NCI-H1417 (cell line): ENCODE measurements at places on chromosomes 13 and 19.

DNA sequence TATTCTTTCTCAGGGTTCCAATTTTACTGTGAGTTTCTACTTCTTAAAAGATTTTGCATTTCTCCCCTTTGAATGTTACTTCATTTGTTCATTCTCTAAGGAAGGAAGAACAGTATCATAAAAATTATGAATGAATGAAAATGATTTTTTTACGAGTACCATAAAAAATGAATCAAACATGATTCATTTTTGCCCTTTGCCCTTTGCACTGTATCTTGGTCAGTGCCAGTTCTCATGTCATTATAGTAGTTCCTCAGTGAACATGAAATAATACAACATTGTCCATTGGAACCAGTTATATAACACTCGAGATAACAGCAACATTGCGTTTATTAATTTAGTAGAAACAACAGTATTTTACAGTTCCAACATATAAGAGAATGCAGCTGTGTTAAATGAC lies 28.8 kb downstream of the FLT1 start:
- no peak for DNase-seq

- DNase-seq, result no peak
These were observed 115.2 kb upstream of the ARGLU1 start for GRCh38 chr13:106683179-106683578.

DNA sequence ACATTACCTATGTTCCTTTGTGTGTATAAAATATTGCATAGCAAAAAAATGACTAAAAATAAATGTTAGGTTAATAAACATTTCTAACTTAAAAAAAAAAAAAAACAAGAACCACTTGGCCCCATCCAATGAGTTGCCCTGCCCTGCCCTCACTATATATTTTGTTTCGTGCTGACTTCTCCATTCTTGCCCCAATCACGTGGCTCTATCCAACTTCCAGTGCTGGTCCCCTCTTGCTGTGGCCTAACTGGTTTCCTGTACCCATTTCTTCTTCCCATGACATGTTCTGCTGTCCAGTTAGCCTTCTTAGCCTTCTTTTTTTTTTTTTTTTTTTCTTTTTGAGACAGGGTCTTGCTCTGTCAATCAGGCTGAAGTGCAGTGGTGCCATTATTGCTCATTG lies 151.6 kb downstream of the FOXO1 start:
- DNase-seq, result no peak

- no peak for DNase-seq
These were observed 59.8 kb downstream of the DGKH start for GRCh38 chr13:42108217-42108616.

DNA sequence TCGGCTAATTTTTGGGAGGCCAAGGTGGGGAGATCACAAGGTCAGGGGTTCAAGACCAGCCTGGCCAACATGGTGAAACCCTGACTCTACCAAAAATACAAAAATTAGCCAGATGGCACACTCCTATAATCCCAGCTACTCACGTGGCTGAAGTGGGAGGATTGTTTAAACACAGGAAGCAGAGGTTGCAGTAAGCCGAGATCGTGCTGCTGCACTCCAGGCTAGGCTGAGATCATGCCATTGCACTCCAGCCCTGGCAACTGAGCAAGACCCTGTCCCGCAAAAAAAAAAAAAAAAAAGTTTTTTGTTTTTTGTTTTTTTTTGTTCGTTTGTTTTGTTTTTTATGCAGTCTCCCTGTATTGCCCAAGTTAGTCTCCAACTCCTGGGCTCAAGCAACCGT lies 21.2 kb downstream of the MAST1 start:
- DNase-seq, result no peak

- no peak for DNase-seq
These were observed 30.6 kb downstream of the ADGRL1 start for GRCh38 chr19:14175351-14175792.

GRCh38 chr19:17341386-17341785 lies 4.0 kb downstream of the GTPBP3 start:
- no peak for DNase-seq

- peak; percentile 44 for DNase-seq
These were observed 11.1 kb downstream of the SLC7A10 start for GRCh38 chr19:33214596-33214995.

DNA sequence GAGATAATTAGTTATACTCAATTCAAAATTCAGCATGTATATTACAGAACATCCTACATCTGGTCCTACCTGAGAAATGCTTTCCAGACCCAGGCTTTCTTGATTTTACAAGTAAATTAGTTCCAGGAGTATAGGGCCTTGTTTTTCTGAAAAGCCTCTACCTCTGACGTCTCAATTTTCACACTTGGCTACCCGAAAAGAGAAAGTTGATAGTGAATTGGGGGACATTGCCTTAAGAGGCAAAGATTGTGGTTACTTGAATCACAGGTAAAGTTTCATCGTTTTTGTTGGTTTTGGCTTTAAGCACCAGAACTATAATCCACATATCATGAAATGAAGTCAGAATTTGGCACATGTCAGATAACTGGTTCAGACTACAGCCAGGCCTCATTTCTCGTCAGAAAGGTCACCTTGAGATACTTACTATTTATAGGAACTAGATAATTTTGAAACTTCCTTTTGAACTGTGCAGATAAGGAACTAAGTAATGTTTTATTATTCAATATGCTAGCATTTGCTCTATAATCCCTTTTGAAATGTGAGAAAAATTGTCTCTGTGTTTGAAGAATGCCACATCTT lies 30.8 kb downstream of the FAM124A start:
- no peak for DNase-seq

DNA sequence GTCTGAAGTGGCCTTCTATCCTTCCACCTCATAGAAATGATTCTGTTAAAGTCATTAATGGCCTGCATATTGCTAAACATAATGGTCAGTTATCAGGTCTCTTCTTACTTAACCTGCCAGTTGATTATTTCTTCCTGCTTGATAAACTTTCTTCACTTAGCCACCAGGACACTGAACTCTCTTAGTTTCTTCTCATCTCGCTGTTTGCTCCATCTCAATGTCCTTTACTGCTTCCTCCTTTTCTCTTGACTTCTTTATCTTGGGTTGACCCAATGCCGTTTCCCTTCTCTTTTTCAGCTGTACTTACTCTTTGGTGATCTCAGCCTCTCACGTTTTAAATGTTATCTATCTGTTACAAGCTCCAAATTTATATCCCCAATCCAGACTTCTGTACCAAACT lies 17.1 kb upstream of the CLC start:
- DNase-seq, result no peak
